Stimulated activated CD4-positive, alpha-beta T cell treated with anti-CD3 and anti-CD28 coated beads, Interleukin-12 subunit alpha, Interleukin-12 subunit beta, amount 100 ng/mL, for 24 hours (primary cell): ENCODE measurements at places on chromosomes 7 and 10.

DNA sequence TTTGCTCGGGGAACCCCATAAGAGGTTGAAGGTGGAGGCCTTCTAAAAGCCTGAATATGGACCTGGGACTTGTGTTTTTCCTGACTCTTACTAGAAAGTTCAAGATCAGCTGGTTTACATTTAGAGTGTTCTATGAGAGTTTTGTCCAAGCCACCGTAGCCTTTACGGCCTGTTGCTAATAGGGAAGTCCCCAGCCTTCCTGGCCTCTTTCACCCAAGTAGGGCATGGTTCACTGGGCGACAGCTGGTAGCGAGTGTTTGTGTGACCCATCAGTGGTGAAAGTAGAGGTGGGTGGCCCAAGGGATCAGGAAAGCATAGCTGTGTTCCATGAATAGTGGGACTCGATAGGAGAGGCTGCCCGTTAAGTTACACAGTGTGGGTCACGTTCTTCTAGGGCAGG lies 60.1 kb downstream of the RABGEF1 start:
- no peak for DNase-seq

GRCh38 chr10:73073627-73074026 lies 23.0 kb downstream of the P4HA1 start:
- DNase-seq = no peak

GRCh38 chr7:151411551-151411950 lies 1.7 kb upstream of the WDR86 start:
- DNase-seq = no peak

- no peak for DNase-seq
These were observed 76.8 kb downstream of the MKI67 start for GRCh38 chr10:128049226-128050120.

GRCh38 chr7:3043544-3044371 lies at the start of gene CARD11:
CARD11 (minus strand) TSS chr7:3043867; CDS start chr7:2958506, 85,361 bp downstream.
- peak; percentile 28 for DNase-seq

GRCh38 chr10:69567920-69568319 lies 5.3 kb downstream of the NEUROG3 start:
- DNase-seq = no peak

DNA sequence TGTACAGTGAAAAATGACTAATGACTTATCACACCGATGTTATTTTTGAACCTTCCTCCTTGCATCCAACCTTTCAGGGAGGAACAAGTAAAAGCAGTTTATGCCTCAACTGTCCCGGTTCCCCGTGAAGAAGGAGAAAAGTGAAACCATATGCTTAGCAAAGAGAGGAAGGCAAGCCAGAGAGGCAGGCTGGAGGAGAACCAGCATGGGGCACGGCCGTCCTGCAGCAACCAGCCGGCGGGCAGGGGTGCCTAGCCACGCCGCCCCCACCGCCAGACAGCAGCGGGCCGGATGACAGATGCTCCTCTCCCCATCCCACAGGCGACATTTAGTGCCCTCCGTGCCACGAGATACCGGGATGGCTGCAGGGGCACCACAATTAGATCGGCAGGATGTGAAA lies 421.4 kb upstream of the MGMT start:
- DNase-seq = no peak

GRCh38 chr10:127802531-127803095 lies 65.6 kb downstream of the FOXI2 start:
- DNase-seq = no peak

DNA sequence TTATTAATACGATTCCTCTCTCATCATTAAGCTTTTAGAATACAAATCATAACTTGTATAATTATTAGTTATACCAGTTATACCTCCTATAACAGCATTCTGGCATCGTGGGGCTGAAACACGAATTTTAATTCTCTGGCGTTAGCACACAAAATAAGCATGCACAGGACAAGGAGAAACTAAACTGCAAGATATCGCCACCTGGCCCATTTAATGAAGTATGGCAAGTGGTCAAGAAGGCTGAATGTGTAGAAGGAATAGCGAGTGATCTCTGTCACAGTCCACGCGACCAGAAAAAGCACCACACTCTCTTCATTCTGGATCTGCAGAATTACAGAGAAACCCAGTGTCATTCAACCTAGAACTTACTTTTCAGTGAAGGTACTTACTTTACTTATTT lies 18.1 kb downstream of the HACD1 start:
- no peak for DNase-seq

- no peak for DNase-seq
These were observed 293.6 kb upstream of the ZNF32 start for GRCh38 chr10:43942096-43942850.

DNA sequence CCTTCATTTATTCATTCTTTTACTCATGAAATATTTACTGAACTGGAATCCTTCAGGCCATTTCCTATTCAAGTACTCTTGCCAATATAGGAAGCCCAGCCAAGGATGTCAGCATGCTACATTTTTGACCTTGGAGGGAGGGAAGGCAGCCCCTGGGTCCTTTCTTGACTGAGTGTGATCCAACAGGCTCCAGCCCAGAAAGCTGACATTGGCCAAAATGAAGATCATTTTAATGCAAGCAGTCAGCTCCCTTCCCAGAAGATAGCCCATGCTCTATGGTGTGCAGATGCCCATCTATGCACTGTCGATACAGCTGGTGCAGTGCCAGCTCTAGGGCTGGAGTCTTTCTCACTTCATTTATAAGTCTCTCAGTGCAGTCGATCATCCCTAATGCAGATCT lies 646.0 kb downstream of the KCNMA1 start:
- no peak for DNase-seq

DNA sequence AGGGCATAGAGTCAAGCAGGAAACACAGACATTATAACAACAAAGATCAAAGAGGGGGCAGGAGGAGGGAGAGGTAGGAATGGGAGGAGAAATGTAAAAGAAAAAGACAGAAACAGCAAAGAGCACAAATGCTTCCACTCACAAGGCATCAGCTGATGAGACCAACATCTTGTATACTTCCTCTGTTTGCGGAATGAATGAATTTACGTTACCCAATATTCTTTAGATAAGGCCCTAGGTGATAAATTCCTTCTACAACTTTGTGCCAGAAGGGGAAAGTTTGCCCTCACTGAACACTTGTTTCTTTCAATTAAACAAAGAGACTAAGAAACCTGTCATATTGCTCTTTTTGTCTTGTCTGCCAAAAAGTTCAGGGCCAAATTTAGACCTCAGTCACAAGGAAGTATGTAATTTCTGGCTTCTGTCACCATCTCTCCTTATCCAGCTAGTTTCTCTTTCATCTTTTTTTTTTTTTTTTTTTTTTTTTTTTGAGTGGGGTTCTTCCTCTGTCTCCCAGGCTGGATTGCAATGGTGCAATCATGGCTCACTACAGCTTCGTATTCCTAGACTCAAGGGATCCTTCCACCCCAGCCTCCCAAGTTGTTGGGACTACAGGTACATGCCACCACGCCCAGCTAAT lies 116.4 kb upstream of the NANOS1 start:
- DNase-seq = no peak

- DNase-seq = no peak
These were observed 220.9 kb downstream of the C7orf25 start for GRCh38 chr7:42690794-42691639.

- no peak for DNase-seq
These were observed 1.3 kb downstream of the HOXA7 start for GRCh38 chr7:27154901-27155815.

GRCh38 chr7:117856196-117856595 lies 17.0 kb downstream of the CTTNBP2 start:
- no peak for DNase-seq

GRCh38 chr10:71061472-71061871 lies 150.9 kb upstream of the UNC5B start:
- DNase-seq = no peak

DNA sequence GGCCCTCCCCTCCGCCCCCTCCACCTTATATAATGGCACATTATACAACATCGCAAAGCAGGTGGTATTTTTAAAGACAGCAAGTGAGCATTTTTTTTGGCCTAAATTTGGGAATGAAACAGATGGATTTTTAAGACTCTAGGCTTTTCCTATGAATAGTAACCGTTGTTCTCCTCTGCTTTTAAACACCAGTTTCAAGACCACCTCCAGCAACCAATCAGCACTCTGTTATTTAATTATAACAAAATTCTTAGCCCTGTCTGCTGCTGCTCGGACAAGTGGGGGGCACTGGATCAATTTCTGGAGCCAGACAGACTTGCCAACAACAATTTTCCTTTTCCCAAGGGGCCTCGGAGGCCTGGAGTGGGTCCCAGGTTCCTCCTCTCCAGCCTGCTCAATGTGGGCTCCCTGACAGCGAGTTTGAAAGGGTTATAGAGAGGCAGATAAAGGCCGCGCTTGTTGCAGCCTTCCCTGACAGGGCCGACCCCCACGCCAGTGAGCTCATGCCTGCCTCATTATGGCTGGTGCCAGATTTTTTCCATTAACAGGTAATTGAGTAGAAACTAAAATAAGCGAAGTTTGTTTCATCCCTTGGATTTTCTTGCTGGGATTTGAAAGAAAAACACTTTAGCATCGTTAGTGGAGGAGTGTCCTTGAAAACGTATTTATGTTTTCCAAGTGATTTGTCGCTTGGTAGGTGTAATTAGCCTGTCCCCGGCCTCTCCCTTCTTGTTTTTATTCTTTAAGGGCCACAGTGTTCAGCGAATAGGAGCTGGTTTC lies 227.3 kb downstream of the TCF7L2 start:
- no peak for DNase-seq

DNA sequence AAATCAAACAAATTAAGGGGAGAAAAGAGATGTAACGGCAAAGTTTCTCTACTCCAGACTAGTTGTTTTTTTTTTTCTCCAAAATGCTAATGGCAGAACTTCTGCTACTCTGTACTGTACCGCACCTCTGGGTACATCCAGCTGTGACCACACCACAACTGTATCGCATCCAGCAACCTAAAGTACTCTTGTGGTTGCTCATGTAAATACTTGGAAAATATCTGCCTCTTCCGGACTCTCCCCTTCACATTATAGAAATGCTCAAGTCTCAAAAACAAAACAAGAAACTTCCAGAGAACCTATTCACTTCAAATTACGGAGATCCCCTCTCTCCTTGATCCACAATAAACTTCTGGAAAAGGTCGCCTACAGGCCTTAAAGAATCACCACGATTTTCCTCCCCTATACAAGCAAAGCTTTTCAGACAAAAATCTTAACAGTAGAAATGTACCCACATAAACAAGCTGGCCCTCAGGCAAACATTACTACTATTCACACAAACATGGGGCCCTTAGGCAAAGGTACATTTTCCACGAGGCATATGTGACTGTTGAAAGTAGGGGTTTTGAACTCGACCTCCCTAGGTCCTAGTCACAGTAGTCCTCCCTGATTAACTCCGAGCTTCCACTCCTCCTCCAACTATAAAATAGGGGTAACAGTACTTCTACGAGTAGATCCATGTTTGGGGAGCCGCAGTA lies 222.9 kb upstream of the MKLN1 start:
- DNase-seq = no peak

DNA sequence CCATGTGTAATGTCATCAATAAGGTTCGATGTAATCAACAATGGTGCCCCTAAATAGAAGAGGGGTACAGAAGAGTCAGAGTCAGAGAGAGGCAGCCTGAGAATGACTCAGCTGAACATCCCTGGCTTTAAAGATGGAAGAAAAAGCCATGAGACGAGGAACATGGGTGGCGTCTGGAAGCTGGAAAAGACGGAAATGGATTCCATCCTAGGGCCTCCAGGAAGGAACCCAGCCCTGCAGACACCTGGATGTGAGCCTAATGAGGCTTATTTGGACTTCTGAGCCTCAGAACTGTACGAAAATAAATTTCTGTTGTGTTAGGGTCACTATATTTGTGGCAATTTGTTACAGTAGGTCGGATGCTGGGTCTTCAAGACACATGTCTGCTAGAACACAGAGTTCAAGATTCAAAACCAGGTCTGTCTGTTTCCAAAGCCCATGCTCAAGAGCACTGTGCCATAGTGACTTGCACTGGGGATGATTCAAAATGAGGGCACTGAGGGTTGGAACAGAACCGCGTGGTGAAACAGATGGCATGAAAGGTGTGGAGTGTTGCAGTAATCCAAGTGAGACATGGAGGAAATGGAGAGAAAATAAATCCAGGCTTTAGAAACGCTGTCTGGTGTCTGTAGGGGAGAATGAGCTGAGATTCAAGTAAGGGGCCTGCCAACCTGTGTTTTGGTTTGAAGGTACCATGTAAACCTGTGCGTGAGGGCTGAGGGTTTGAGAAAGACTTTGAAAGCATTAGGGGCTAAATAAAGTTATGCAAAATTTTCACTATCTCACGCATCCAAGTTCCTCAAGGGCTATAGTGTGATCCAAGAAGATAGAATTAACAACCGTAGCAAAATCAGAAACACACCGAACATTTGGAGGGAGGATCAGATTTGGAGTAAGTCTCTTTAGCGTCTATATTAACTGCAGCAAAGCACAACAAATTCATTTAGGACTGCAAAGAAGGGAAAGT lies 849.1 kb upstream of the AUTS2 start:
- DNase-seq = no peak

DNA sequence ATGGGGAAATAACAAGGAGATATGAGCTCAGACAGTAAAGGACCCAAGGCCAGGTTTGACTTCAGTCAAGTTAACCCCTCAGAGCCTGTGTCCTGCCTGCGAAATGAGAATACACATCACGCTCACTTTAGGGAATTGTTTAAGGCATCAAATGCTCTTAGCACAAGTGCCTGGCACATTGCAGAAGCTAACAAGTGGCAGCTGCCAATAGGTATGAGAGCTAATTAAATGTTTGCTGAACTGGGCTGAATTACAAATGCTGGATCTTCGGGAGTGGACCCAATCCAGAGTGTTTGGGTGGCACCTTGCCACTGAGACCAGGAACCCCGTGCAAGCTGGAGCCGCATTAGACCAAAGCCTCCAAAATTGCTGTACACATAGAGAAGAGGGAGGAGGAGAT lies 136.8 kb downstream of the C10orf90 start:
- no peak for DNase-seq

DNA sequence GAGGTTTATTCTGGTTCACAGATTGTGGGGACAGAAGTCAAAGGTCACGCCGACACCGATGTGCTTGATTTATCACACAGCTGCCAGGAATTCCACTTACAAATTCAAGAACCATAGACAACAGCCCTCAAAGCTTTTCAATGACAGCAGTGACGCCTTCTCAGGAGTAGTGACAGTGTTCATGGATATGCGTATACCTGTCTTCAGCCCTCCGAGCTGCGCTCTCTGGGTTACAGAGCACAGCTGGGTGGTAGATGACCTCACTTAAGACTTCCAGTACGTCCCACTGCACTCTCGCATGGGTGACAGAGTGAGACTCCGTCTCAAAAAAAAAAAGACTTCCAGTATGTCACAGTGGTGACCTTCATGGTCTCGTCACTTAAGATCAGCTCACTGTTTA lies 108.5 kb downstream of the TCERG1L start:
- no peak for DNase-seq
